ENCODE measurements at places on chromosomes 12 and 14.

- H3K27me3 ChIP-seq: peaks cover 42% of the 10 kb centered on the region
- no peak overlapping the region for H3K27ac ChIP-seq
- no peak overlapping the region for H3K4me3 ChIP-seq
Observed at GRCh38 chr14:64861916-64862315, 17.8 kb downstream of the SPTB start.

DNA sequence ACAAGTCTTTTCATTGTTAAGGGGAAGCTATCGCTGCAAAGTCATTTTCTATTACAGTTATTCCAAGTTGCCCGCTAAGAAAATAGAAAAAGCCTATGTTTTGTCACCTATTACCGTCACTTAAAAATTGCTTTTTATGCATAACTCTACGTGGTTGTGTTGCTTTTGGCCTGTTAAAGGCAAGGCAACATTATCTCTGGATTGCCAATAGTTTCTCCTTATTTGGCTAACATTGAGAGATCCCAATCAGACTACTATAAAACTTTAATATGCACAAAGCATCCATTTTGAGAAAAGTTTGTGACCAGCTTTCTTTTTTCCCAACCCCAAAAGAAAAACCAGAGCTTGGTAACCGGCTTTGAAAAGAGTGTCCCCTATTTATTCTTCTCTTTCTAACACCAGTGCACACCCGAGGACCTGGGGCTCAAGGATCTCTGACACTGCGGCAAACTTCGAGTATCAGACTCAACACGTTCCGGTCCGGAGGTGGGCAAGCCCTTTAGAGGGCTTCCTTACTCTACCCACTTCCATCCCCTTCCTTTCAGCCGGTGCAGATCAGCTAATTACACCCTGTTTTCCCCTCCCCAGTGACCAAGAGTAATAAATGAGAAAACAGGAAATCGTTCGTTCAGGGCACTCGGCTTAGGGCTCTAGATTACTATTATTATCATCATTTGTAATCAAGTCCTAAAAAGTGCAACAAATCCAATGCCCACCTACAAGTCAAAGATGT is 1.2 kb downstream of the PPP1R12A start:
- H3K4me1 ChIP-seq: peaks cover 13% of the 10 kb centered on the region
- H3K27ac ChIP-seq: peak overlapping the region; percentile 96
- H3K36me3 ChIP-seq: peaks cover 11% of the 10 kb centered on the region
- H3K27me3 ChIP-seq: no peaks in the 10 kb centered on the region
- peak overlapping the region; percentile 92 for H3K4me3 ChIP-seq

- peak overlapping the region; percentile 73 for H3K27ac ChIP-seq
- H3K4me3 ChIP-seq: peak overlapping the region; percentile 59
- peak; percentile 99 for DNase-seq
- no peaks in the 10 kb centered on the region for H3K36me3 ChIP-seq
- no peaks in the 10 kb centered on the region for H3K27me3 ChIP-seq
- peaks cover 20% of the 10 kb centered on the region for H3K4me1 ChIP-seq
Observed at GRCh38 chr12:20212658-20213555, 155.4 kb upstream of the PDE3A start.

- no peaks in the 10 kb centered on the region for H3K36me3 ChIP-seq
- H3K4me1 ChIP-seq: peaks cover 11% of the 10 kb centered on the region
- peak; percentile 22 for DNase-seq
- H3K27me3 ChIP-seq: no peaks in the 10 kb centered on the region
- H3K27ac ChIP-seq: peak overlapping the region; percentile 44
Observed at GRCh38 chr14:85811340-85811739, 281.4 kb downstream of the FLRT2 start.

GRCh38 chr12:72015895-72016294 is 77.2 kb downstream of the TPH2 start:
- no peak overlapping the region for H3K27ac ChIP-seq
- H3K27me3 ChIP-seq: peaks cover 16% of the 10 kb centered on the region
- H3K4me1 ChIP-seq: peaks cover 9% of the 10 kb centered on the region
- no peak overlapping the region for H3K4me3 ChIP-seq
